ENCODE measurements at places on chromosomes 6 and 20.
A peak's percentile ranks its signal among the peaks of the same experiment; 100 is the strongest.

GRCh38 chr20:34940081-34940481, 15.5 kb downstream of the GSS start:
- H3K4me3 ChIP-seq, result no peak overlapping the region
- H3K27me3 ChIP-seq, result no peaks in the 10 kb centered on the region
- no peak for DNase-seq
- peaks cover 6% of the 10 kb centered on the region for H3K4me1 ChIP-seq

DNA sequence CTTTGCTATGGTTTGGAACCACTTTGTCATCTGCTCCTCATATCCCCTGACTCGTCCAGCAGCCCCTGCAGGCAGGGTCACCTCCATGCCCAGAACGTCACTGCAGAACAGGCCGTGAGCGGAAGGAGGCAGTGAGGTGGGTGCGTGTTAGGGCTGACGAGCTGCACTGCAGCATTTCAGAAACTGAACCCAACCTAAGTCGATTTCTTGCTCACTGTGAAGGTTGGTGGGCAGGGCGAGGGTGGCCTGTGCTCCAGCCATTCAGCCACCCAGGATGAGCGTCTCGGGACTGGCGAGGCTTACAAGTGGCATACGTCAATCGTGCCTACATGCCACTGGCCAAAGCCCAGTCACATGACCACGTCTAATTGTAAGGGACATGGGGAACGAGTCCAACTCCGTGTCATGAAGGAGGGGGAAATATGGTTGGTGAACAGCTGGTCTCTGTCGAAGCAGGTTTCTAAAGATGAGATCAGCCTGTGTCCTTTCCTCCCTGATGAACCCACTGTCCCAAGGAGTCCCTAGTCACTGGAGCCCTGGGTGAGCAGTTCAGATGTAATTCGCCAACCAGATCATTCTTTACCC, 289.1 kb downstream of the TAF4 start:
- no peak overlapping the region for H3K4me3 ChIP-seq
- no peak overlapping the region for H3K27ac ChIP-seq
- no peak for DNase-seq

GRCh38 chr6:129009851-129010250, 126.9 kb downstream of the LAMA2 start:
- H3K27me3 ChIP-seq, result peaks cover 4% of the 10 kb centered on the region
- DNase-seq, result no peak
- H3K4me3 ChIP-seq, result no peak overlapping the region
- no peaks in the 10 kb centered on the region for H3K4me1 ChIP-seq
- H3K27ac ChIP-seq, result no peak overlapping the region

DNA sequence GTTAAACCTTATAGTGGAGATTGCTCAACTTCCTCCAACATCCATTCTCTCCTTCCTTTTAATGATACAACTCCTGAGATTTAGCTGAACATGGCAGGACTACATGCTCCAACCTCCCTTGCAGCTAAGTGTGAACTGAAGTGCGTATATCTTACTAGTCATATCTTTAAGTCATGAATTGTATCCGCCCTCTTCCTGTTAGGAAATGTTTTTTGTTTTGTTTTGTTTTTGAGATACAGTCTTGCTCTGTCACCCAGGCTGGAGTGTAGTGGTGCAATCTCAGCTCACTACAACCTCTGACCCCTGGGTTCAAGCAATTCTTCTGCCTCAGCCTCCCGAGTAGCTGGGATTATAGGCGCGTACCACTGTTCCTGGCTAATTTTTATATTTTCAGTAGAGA, 8.8 kb upstream of the OSTM1 start:
- no peak overlapping the region for H3K4me3 ChIP-seq
- H3K27me3 ChIP-seq, result peaks cover 11% of the 10 kb centered on the region
- DNase-seq, result no peak
- no peaks in the 10 kb centered on the region for H3K36me3 ChIP-seq
- H3K4me1 ChIP-seq, result no peaks in the 10 kb centered on the region

DNA sequence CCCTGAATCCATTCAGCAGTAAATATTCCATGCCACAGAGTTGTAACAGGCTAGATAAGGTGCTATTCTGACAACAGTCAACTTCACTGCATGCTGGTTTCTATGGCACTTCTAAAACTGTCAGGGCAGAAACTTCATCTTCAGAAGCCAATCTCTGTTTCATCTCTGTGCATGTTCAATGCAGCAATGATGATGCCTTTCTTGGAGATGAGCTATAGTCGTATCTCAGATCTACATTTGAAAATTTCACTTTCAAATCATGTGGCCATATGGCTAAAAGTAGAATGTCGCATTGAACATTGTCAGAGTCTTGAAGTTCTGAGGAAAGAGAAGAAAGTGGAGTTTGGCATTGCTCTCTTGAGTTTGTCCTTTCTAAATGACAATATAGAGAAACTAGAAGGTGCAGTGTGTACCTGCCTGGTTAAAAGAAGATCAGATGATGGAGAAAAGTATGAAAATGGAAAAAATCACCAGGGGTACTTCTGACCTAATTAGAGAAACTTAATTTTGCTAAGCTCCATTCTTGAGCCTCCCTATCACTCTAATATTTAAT, 49.0 kb upstream of the VSTM2L start:
- H3K36me3 ChIP-seq, result peaks cover 6% of the 10 kb centered on the region
- H3K27me3 ChIP-seq, result no peaks in the 10 kb centered on the region
- H3K27ac ChIP-seq, result no peak overlapping the region
- H3K4me3 ChIP-seq, result no peak overlapping the region
- no peaks in the 10 kb centered on the region for H3K4me1 ChIP-seq
- DNase-seq, result no peak

DNA sequence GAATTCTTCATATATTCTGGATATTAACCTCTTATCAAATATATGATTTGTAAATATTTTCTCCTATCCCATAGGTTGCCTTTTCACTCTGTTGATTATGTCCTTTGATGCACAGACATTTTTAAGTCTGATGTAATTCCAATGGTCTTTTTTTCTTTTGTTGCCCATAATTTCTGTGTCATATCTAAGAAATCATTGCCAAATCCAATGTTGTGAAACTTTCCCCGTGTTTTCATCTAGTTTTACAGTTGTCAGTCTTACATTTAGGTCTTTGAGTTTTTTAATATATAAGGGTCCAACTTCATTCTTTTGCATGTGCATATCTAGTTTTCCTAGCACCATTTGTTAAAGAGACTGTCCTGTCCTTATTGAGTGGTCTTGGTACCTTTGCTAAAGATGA, 111.5 kb downstream of the SESN1 start:
- no peak for DNase-seq
- no peak overlapping the region for H3K27ac ChIP-seq
- H3K27me3 ChIP-seq, result no peaks in the 10 kb centered on the region

DNA sequence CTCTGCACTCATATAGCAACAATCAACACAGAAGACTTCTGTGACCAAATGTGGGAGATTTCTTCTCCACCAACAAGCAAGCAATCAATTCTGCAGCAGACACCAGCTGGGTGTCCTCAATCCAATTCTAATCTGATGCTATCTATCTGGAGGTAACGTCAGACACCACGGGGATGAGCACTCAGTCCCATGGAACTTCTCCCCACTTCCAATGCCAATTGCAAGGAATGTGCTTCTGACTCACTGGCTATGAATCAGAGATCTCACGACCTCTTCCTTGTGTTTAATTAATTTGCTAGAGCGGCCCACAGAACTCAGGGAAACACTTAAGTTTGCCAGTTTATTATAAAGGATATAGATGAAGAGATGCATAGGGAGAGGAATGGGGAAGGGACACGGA, 103.5 kb upstream of the SIRPG start:
- DNase-seq, result no peak
- no peak overlapping the region for H3K27ac ChIP-seq
- H3K36me3 ChIP-seq, result no peaks in the 10 kb centered on the region
- no peaks in the 10 kb centered on the region for H3K4me1 ChIP-seq
- no peak overlapping the region for H3K4me3 ChIP-seq

DNA sequence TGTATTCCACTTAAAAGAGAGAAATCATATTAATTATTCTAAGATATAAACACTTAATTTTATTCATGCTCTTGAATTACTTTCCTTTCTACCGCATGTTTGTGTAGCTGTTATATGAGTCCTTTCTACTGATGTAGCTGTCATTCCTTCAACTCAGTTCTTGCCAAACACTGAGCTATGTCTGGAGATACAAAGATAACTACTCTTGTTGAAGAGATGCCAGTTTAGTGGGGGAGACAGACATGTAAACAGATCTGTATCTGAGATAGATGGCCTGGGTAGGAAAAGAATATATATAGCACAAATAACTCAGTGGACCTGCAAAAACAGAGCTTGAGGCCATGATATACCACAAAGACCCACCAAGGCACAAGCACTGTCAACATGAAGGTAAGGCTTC, 157.3 kb downstream of the BTBD9 start:
- no peak overlapping the region for H3K27ac ChIP-seq
- no peak for DNase-seq
- no peak overlapping the region for H3K4me3 ChIP-seq
- no peaks in the 10 kb centered on the region for H3K36me3 ChIP-seq

- H3K4me3 ChIP-seq, result no peak overlapping the region
- no peaks in the 10 kb centered on the region for H3K36me3 ChIP-seq
- no peaks in the 10 kb centered on the region for H3K4me1 ChIP-seq
- H3K27ac ChIP-seq, result no peak overlapping the region
- no peak for DNase-seq
Measured at GRCh38 chr6:159809149-159809548, 9.1 kb downstream of the PNLDC1 start.

DNA sequence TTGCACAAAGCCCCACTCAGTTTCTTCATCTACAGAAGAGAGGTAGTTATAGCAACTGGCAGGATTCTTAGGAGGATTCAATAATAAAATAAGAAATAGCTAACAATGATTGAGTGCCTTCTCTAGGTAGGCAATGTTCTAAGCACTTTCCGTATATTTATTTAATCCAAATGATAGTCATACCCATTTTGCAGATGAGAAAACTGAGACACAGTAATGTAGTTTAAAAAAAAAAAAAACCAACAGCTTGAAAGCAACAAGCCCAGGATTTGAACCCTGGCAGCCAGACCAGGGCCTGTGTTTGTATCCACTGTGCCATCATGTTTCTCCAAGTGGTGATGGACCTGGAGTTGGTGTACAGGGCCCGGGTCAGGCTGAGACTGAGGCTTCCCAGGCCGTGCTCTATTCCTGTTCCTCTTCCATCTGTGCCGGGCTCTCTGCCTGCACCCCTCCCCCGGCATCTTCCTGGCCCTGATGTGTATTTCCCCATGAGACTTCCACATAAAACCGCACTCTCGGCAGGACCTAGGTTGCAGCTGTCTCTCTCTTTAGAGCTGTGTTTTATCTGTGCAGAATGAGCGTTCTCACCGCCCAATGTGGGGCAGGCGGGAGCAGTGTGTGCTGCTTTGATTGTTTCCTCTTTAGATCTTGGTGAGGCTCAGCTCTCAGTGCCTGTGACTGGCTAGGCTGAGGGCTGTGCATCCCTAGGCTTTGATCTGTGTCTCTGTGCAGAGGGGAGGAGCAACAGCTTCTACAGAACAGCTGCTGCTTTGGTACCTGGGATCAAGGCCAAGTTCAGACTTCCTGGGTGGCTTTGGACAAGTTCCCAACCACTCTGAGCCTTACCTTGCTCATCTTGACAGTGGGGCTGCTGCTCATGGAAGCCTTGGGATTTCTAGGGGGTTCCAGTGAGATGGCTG, 49.5 kb downstream of the TOX2 start:
- peaks cover 15% of the 10 kb centered on the region for H3K27me3 ChIP-seq
- no peak overlapping the region for H3K27ac ChIP-seq
- no peak overlapping the region for H3K4me3 ChIP-seq
- no peaks in the 10 kb centered on the region for H3K36me3 ChIP-seq
- peaks cover 42% of the 10 kb centered on the region for H3K4me1 ChIP-seq

GRCh38 chr6:131281471-131282270, 146.4 kb downstream of the AKAP7 start:
- peaks cover 17% of the 10 kb centered on the region for H3K36me3 ChIP-seq
- DNase-seq, result peak; percentile 81

- peaks cover 4% of the 10 kb centered on the region for H3K36me3 ChIP-seq
- H3K4me1 ChIP-seq, result peaks cover 9% of the 10 kb centered on the region
- no peak for DNase-seq
- H3K27me3 ChIP-seq, result peaks cover 34% of the 10 kb centered on the region
Measured at GRCh38 chr6:29791786-29792122, 35.9 kb upstream of the HLA-G start.

- H3K4me1 ChIP-seq, result peaks cover 24% of the 10 kb centered on the region
- H3K4me3 ChIP-seq, result no peak overlapping the region
- H3K36me3 ChIP-seq, result peaks cover 26% of the 10 kb centered on the region
- H3K27ac ChIP-seq, result no peak overlapping the region
- H3K27me3 ChIP-seq, result no peaks in the 10 kb centered on the region
Measured at GRCh38 chr20:36251426-36251825, 15.1 kb downstream of the AAR2 start.

DNA sequence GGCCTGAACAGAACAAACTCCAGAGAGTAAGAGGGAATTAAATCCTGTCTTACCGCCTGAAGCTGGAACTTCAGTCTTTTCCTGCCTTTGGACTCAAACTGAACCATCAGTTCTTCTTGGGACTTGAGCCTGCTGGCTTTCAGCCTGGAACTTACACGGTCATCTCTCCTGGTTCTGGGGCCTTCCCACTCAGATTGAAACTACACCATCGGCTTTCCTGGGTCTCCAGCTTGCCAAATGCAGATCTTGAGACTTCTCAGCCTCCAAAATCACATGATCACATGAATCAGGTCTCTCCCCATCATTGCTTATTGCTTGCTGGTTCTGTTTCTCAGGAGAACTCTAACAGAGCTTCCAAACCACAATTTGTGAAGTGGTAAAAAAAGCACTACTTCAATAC, 276.3 kb downstream of the KIF16B start:
- peaks cover 6% of the 10 kb centered on the region for H3K36me3 ChIP-seq
- H3K4me3 ChIP-seq, result no peak overlapping the region
- H3K27ac ChIP-seq, result no peak overlapping the region
- DNase-seq, result no peak
- no peaks in the 10 kb centered on the region for H3K4me1 ChIP-seq
- H3K27me3 ChIP-seq, result no peaks in the 10 kb centered on the region

GRCh38 chr6:99761711-99762110, 155.1 kb downstream of the PRDM13 start:
- H3K4me1 ChIP-seq, result no peaks in the 10 kb centered on the region
- no peak overlapping the region for H3K27ac ChIP-seq
- H3K27me3 ChIP-seq, result peaks cover 1% of the 10 kb centered on the region

- H3K36me3 ChIP-seq, result peaks cover 20% of the 10 kb centered on the region
- no peak for DNase-seq
- H3K4me3 ChIP-seq, result no peak overlapping the region
- no peak overlapping the region for H3K27ac ChIP-seq
- peaks cover 25% of the 10 kb centered on the region for H3K4me1 ChIP-seq
- H3K27me3 ChIP-seq, result no peaks in the 10 kb centered on the region
Measured at GRCh38 chr6:130161683-130162404, 60.9 kb downstream of the SAMD3 start.

- no peaks in the 10 kb centered on the region for H3K4me1 ChIP-seq
- DNase-seq, result no peak
- H3K27ac ChIP-seq, result no peak overlapping the region
- H3K4me3 ChIP-seq, result no peak overlapping the region
Measured at GRCh38 chr6:91743756-91744155, 1156.9 kb upstream of the MAP3K7 start.

DNA sequence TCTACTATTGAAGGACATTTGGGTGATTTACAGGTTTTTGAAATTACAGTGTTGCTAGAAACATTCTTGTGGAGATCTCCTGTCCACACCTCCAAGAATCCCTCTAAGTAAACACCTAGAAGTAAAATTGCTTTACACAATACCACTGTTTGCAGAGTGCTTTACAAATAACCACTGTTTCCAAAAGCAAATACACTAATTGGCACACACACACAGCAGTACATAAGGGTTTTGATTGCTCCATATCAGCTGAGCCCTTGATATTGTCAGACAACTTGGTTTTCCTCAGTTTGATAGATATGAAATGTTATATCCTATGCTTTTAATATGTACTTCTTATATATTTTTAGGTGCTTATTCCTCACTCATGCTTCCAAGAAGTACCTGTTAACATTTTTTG, 6.3 kb downstream of the HMGN4 start:
- H3K4me3 ChIP-seq, result no peak overlapping the region
- no peak for DNase-seq
- H3K27ac ChIP-seq, result no peak overlapping the region
- no peaks in the 10 kb centered on the region for H3K27me3 ChIP-seq
